Stimulated activated CD8-positive, alpha-beta memory T cell treated with anti-CD3 and anti-CD28 coated beads, Interleukin-2, amount 100 ng/mL, for 48 hours (primary cell): ENCODE measurements at places on chromosomes 5 and 9.

DNA sequence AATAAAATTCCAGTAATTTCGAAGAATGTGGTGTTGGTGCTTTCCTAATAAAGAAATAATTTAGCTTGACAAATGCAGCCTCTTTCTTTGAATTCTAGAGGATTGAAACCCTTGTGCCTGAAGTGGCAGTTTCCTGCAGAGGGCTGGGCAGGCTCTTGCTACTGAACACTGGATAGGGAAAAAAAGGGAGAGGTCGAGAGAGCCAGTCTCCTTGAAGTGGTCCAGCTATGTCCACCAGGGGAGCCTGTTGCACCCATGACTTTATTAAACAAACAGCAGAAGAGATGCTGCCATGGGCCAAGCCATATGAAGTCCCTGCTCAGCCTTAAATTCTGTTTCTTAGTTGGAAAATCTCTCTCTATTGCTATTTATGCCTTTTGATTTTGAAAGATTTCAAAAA lies 178.4 kb downstream of the SMARCA2 start:
- DNase-seq: no peak

DNA sequence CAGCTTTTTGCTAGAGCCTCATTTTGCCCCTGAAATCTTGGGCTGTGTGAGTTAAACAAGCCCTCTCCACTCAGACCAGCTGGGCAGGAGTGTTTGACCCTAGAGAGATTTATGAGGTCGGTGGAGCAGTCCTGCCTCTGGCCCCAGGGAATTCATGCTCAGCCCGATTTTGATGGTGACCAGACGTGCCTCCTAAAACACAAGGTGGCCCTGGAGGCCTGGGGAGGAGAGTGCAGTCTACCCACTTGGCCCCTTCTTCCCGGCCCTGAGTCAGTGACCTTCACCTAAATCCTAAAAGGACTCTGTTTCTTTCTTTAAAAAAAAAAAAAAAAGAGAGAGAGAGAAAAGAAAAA lies 86.6 kb upstream of the SAP30L start:
- DNase-seq: no peak

DNA sequence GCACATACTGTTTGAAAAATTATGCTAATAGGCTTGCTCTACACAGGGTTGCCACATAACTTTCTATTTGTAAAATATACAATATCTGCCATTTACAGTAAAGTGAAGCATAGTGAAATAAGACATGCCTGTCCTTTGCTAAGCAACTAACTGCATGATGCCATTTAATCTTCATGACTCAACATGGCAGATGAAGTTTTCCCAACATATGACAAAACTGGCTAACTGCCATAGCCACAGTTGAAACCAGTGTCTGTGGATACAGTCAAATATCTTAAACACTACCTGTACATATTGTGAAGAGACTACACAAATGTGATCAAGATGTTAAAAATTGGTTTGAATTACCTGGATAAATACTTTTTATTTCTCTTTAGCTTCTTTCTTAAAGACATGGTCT lies 3.1 kb upstream of the DMAC1 start:
- DNase-seq: no peak

- DNase-seq: no peak
Observed at GRCh38 chr5:120942596-120943350, 478.7 kb downstream of the PRR16 start.

- no peak for DNase-seq
Observed at GRCh38 chr5:103223031-103223955, 35.3 kb upstream of the MACIR start.

DNA sequence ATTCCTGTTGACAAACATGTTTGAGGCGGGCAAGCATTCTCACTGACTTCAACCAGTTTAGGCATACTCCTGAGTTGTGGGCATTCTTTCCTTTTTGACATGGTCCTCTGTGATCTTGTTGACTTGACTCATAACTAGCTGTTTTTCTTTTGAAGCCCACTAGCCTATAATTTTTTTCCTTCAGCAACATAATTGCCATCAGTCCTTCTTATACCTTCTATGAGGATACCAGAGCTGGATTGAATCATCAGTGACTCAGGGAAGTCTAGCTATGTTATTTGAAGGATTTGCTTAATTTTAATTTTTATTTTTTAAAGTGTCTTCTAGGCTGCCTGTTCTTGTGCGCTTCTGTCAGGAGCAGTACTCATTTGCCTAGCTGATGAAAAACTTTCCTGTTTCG lies 259.5 kb downstream of the NR3C1 start:
- no peak for DNase-seq

DNA sequence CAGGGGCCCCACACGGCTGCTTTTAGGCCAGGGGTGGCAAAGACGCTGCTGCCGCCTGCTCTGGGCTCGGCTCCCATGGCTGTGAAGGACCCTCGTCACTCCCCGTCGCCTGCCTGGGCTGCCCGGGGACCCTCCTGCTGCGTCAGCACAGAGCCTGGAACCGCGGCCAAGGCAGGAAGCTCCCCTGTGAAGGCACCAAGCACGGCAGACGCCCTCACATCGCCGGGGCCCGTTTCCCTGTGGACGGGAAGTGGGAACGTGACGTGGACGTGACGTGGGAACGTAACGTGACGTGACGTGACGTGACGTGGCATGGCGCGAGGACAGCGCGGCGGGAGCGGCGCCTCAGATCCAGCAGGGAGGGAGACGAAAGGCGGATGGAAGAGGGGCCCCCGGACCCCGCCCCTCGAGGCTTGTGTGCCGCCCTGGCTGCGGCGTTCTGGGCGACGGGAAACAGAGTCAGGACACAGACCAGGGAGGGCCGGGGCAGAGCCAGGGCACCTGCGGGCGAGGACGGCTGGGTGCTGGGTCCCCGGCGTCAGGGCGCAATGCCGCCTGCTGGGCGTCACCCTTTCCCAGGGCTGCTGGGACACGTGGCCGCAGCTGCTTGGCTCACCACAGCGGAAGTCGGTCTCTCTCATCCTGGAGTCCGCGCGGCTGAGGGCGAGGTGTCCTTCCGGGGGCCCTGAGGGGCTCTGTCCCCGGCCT lies 53.1 kb downstream of the MRPL36 start:
- DNase-seq: no peak

- no peak for DNase-seq
Observed at GRCh38 chr5:65695162-65695755, 26.6 kb downstream of the SGTB start.

- DNase-seq: no peak
Observed at GRCh38 chr9:136182850-136183422, 22.0 kb downstream of the LHX3 start.
